ENCODE measurements at places on chromosomes 12 and 14.

- no peak for DNase-seq
Observed at GRCh38 chr12:39816671-39817185, 197.1 kb upstream of the ABCD2 start.

GRCh38 chr14:79011920-79012204, 841.7 kb downstream of the NRXN3 start:
- no peak for DNase-seq

GRCh38 chr14:97713023-97713422, 915.8 kb downstream of the VRK1 start:
- peak; percentile 56 for DNase-seq

GRCh38 chr12:131375972-131376345, 334.9 kb upstream of the SFSWAP start:
- DNase-seq: no peak

GRCh38 chr12:29447285-29447975, 50.1 kb downstream of the OVCH1 start:
- DNase-seq: no peak

DNA sequence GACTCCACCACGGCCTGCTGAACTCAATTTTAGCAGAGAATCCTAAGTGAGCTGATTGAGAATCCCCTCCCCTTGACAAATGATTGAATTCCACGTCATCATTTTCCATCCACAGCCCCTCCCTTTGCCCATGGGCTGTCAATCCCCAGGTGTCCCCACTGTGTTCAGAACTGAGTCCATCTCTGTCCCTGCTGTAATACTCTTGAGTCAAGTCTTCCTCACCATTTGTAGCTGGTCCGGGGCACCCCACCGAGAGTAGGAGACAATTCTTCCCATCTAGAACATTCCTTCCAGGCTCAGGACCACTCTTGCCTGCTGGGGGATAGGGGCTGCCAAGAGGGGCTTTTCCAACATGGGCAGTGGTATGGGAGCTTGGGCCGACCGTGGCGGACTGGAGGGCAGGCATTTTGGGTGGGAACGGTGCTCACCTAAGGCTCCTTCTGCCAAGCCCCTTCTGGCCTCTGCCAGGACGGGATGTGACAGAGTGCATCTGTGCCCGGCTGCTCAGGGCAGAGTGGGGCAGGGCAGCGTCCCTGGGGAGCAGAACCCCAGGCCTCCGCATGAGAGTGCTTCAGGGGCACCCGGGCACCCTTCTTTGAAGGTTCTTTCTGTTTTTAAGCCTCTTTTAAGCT, 218.1 kb upstream of the RTL1 start:
- DNase-seq: no peak

- DNase-seq: peak; percentile 38
Observed at GRCh38 chr12:12612358-12612757, 682 bp downstream of the CREBL2 start.

- DNase-seq: no peak
Observed at GRCh38 chr14:71716041-71716772, 216.0 kb upstream of the RGS6 start.

- peak; percentile 94 for DNase-seq
Observed at GRCh38 chr14:22766457-22767322, at the start of gene OXA1L. Gene OXA1L, plus strand, starts transcription at chr14:22766688. Its CDS starts 14 bp downstream, at chr14:22766702.

DNA sequence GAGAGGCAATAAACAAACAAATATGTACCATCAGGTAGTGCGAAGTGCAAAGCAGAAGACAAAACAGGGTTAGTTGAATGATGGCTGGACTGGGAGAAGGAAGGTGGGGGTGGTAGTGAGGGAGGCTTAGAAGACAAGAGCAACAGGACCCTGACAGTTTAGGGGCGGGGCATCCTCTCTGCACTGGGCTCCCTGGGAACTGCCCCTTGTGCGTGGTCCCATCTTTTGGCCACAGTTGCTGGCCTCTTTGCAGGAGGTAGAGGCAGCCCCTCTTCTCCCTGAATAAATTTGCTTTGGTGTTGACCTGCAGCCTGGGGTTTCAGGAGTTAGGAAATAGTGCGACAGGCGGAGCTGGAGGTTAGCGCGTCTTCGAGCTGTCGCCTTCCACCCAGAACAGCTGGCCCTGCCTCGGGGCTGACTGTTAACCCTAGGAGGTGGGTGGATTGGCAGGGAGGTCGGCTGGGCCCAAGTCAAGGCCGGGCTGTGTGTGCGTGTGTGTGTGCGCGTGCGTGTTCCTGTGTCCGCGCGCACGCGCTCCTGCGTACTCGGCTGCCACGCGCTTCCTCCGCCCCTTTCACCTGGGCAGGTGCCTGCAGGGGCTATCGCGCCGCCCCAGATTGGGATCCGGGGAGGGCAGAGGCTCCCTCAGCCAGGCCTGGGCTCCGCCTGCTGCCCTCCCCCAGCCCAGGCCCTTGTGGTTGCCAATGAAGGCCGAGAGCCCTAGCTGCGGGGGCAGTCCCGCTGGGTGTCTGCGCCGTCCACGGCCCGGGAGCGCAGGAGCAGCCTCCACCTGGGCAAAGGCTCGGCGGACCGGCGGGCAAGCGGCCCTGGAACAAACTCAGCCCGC, 180.8 kb downstream of the ADCK1 start:
- no peak for DNase-seq

DNA sequence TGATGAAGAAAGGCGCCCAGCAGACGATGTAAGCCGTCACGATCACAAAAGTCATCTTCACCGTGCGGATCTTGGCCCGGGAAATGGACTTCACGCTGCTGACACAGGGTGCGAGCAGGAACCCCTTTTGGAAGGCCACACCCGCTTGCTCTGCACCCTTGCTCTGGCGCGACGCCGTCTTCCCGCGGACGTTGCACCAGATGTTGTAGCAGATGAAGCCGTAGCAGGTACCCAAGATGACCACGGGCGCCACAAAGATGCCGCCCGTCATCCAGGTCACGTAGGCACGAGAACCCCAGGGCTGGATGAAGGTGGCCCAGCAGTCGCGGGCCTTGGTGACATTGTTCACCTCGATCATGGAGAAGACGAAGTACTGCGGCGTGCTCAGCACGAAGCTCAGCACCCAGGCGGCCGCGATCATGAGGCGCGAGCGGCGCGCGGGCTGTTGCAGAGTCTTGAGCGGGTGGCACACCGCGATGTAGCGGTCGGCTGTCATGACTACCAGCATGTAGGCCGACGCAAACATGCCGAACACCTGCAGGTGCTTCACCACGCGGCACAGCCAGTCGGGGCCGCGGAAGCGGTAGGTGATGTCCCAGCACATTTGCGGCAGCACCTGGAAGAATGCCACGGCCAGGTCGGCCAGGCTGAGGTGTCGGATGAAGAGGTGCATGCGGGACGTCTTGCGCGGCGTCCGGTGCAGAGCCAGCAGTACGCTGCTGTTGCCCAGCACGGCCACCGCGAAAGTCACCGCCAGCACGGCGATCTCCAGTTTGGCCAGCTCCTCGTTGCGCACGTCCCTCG, 890 bp downstream of the AVPR1A start:
- no peak for DNase-seq

DNA sequence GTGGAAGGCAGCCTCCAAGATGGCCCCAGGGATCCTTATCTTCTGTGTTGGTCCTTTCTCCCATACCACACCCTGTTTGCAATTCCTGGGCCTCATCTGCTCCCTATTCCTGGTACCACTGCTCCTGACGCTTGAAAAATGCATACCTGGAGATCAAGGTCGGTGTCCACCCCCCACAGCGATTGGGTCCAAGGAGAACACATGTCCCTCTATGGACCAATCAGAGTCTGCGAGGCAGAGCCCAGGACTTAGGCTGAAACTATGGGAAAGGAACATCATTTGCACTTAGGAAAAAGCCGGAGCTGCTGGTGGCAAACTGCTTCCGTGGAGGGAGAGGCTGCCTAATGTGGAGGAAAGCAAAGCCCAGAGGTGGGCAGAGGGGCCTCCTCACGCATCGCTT, 33.3 kb upstream of the ITPK1 start:
- no peak for DNase-seq

- DNase-seq: no peak
Observed at GRCh38 chr12:53220694-53221202, 11.3 kb downstream of the RARG start.

- DNase-seq: no peak
Observed at GRCh38 chr12:21542403-21542802, 16.3 kb downstream of the SPX start.

- no peak for DNase-seq
Observed at GRCh38 chr12:46127656-46128055, 137.3 kb upstream of the SCAF11 start.

- DNase-seq: no peak
Observed at GRCh38 chr14:53514197-53514596, 361.1 kb upstream of the DDHD1 start.

- peak; percentile 23 for DNase-seq
Observed at GRCh38 chr12:28869197-28869596, 279.9 kb upstream of the FAR2 start.

DNA sequence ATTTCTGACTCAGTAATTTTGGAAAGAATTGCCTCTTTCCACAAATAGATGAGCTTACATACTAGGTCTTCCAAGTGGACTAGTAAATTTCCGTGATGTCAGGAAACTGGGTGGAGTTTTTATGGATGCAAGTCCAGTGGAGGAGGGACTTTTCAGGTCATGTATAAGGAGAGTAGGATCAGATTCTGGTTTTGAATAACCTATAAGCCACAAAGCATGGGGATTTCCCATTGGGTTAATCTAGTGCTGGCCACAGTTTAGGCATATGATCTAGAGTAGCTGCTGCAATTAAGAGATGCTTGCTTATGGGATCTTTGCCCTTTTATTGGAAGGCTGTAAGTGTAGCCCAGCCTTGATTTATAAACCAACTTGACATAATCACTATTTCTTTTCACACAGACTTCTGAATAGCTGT, 33.8 kb downstream of the STK38L start:
- DNase-seq: no peak

DNA sequence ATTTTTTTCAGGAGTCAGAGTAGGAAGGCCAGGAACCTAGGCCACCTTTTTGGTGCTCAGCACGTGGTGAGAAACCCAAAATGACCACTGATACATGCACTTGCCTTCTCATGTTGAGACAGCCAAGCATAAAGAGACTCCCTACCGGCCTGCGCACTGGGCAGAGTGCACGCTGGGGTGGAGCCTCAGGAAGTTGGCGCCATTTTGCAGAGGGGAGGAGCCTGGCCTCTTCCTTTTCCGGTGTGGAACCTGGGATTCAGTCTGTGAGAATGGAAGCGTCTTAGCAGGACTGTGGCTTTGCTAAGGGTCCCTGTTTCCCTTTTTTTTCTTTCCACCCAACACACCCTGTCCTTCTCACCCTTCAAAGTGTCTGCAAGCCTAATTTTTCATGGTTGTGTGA, 62.9 kb upstream of the RTRAF start:
- no peak for DNase-seq

- DNase-seq: no peak
Observed at GRCh38 chr12:50799908-50800307, 36.0 kb downstream of the ATF1 start.

DNA sequence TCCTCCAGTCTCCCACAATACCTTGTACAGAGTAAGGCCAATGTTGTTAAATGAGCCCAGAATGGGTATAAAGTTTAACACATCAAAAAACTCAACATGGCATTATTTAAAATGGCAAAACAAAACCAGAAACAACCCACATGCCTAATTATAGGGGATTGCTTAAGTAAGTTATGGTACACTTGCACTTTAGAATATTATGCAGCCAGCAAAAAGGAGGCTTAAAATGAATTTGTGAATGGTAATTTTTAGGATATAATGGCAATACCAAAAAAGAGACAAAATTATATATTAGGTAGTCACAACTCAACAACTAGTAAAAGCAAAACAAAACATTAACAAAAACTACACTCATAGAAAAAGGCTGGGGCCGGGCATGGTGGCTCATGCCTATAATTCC, 39.7 kb downstream of the SYNE3 start:
- DNase-seq: no peak

DNA sequence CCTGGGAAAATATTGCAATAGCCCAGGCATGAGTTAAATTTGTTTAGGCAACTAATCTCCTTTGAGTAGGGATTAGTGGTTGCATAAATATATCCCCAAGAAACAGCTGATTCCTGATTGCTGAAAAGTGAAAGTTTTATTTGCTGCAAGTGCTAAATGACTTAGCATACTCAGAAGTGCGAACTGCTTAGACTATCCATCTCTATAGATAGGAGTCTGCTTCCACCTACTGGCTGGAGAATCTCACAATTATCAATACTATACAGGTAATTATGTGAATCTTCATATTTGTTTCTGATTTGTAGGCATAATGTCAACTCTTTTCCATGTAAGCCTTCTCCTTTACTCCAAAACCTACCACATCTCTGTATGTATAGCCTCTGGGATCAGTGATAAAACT, 12.0 kb upstream of the SLCO1B3 start:
- no peak for DNase-seq

DNA sequence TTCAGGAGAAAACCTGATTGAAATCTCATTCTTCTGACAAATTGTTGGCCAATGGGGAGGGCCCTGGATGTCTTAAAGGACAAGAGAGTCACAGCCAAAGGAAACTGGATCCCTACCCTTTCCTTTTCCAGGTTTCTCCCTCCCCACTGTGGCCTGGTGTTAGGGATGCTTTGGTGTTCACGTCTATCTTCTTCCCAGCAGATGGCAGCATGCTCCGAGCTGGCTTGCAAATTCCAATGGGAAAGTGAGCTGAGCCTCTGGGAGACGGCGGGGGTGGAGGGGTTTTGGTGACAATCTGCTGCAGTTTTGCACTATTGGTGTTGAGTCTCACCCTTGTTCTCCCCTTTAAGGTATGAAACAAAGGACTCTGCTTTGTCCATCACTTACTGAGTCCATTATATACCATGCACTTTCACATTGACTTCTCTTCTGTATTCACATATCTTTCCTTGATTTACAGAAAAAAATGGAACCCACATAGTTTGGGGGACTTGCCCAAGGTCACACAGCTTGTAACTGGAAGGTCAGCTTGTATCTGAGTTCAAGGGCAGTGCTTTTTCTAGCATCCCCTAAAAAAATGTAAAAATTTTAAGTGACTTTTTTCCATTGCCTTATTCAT, 39.3 kb downstream of the CCDC177 start:
- DNase-seq: no peak

GRCh38 chr14:101017209-101017608, 113.7 kb upstream of the RTL1 start:
- no peak for DNase-seq

DNA sequence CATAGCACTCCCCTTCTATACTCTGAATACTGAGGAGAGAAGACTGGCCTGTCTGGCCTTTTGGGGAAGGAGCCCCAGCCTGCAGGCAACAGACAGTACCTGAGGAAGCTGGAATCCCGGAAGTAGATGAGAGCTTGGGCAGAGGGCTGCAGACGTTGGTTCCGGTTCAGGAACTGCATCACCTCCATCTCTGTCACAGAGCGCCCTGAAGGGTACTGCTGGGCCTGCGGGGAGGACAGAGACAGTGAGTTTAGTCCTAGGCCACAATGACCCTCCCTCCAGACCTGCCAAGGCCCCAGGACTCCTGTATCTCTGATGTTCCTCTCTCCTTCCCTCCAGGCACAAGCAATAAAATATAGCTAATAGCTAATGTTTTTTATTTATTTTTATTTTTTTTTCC, 28.4 kb downstream of the TEP1 start:
- DNase-seq: no peak

Data from kidney epithelial cell (primary cell).